AG08395 (cell line): ENCODE measurements at places on chromosomes 3 and 15.

DNA sequence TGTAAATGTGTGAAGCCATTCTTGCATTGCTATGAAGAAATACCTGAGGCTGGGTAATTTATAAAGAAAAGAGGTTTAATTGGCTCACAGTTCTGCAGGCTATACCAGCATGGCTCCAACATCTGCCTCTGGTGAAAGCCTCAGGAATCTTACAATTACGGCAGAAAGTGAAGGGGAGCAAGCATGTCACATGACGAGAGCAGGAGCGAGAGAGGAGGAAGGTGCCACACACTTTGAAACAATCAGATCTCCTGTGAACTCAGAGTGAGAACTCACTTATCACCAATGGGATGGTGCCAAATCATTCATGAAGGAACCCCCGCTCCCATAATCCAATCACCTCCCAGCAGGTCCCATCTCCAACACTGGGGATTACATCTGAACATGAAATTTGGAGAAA, 213.6 kb upstream of the TSC22D2 start:
- no peak for DNase-seq

- peak; percentile 93 for DNase-seq
Observed at GRCh38 chr15:82832601-82833361, 23.4 kb downstream of the WHAMM start.

- peak; percentile 60 for DNase-seq
Observed at GRCh38 chr3:133464573-133464972, 64.7 kb downstream of the BFSP2 start.

- no peak for DNase-seq
Observed at GRCh38 chr3:162769564-162769963, 1273.0 kb downstream of the OTOL1 start.

- DNase-seq, result no peak
Observed at GRCh38 chr3:94070341-94070911, 7.6 kb downstream of the NSUN3 start.

- no peak for DNase-seq
Observed at GRCh38 chr3:72224804-72225509, 440.0 kb upstream of the PROK2 start.

DNA sequence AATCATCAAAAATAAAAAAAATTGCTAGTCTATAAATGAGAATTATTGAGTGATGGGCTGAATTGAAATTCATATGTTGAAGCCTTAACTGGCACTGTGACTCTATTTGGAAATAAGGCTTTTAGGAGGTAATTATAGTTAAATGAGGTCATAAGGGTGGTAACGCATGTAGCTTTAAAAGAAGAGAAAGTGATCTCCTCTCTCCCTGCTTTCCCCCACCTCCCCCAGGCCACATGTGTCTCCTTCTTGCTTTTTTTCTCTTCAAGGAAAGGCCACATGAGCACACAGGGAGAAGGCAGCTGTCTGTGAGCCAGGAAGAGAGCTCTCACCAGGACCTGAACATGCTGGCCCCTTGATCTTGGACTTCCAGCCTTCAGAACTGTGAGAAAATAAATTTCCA, 48.2 kb upstream of the ARPP19 start:
- no peak for DNase-seq

DNA sequence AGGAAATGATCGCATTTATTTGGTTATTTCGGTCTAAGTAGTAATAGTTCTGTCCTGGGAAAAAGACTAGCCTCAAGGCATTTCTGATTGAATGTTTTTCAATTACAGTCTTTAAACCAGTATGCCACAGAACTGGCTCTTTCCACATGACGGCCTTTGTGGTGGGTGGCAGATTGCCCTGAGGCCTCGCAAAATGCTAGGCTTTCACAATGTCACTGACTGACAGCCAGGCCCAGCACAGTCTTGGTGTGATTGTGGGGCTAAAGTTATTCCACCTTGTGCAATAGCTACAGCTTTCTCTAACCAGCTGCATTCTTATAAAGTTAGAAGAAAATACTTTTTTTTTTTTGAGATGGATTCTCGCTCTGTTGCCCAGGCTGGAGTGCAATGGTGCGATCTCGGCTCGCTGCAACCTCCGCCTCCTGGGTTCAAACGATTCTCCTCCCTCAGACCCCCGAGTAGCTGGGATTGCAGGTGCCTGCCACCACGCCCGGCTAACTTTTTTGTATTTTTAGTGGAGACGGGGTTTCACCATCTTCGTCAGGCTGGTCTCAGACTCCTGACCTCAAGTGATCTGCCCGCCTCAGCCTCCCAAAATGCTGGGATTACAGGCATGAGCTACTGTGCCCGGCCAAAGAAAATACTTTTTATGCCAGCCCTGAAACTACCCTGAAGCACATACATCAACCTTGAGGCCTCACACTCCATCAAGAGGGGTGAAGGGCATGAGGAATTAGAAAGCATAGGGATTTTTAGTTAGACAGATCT, 2.5 kb upstream of the ADIPOQ start:
- peak; percentile 28 for DNase-seq

- DNase-seq, result peak; percentile 13
Observed at GRCh38 chr15:95304151-95304946, 1026.2 kb upstream of the NR2F2 start.

GRCh38 chr15:64701482-64702184, 73.8 kb downstream of the RBPMS2 start:
- no peak for DNase-seq

GRCh38 chr15:70535071-70535954, 228.0 kb downstream of the UACA start:
- no peak for DNase-seq

GRCh38 chr3:195251336-195252065, 19.5 kb downstream of the XXYLT1 start:
- DNase-seq, result no peak

- no peak for DNase-seq
Observed at GRCh38 chr3:15491143-15491542, 30.4 kb downstream of the COLQ start.

- no peak for DNase-seq
Observed at GRCh38 chr3:63909431-63909830, 2.8 kb downstream of the SCAANT1 start.

DNA sequence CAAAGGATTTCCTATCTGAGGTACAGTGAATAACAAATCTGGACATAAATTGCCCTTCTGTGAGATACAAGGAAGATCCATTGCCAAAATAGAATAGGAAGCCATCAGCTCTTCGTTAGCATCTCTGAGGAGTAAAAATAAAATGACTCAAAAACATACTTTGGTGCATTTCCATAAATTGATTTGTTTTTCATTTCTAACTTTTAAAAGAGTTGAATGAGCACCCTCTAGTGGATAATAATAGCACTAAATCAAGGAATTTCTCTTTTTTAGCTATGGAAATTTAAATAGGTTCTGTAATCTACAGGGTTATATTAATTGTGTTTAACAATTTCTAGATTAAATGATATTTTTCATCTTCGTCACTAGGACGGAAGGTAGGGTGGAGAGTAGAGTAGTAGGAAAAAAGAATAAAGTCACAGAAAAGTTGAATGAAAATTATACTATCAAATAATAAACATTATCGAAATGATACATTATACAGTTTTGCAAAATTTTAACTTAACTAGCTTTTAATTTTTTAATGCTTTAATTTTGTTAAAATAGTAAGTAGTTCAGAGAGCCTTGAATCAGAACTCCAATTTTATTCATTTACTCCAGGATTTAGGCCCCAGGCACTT, 6.4 kb downstream of the NSUN3 start:
- peak; percentile 36 for DNase-seq

- DNase-seq, result peak; percentile 85
Observed at GRCh38 chr15:57527382-57528091, 64.2 kb upstream of the MYZAP start.

DNA sequence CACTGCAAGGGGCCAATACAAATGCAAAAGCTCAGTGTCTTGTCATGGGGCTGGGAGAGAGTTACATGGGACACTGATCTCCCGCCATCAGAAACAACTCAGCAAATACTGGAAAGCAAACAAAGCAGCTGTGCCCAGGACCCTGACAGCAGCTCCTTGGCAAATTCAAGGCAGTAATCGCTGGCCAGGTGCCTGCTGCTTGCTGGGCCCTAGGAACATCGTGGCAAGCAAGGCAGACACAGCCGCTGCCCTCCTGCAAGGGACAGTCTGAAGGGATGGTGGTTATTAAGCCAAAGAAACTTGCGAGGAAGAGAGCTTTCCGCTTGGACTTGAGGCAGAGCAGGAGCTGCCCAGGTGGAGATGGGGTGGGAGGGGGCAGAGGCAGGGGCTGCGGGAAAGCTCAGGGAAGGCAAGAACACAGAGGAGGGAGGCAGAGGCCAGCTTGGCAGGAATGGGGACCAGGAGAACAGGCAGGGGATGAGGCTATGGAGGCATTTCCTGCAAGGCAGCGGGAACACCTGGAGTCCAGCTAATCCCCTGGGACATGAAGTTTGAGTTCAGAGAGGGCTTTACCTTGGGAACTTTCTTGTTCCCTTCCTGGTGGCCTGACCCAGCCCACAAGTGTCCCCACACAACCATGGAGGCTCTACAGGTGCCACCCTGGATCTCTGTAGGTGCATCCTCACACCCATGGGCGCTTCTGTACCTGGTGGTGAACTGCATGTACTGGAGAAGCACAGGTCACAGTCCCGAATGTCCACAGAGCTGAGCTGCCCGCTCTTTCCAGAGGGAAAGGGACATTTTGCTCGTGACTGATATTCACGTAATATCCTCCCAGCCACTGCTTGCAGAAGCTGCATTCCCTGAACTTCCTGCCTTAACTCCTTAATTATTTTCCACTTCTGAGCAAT, 78.7 kb upstream of the ATP2B2 start:
- no peak for DNase-seq

DNA sequence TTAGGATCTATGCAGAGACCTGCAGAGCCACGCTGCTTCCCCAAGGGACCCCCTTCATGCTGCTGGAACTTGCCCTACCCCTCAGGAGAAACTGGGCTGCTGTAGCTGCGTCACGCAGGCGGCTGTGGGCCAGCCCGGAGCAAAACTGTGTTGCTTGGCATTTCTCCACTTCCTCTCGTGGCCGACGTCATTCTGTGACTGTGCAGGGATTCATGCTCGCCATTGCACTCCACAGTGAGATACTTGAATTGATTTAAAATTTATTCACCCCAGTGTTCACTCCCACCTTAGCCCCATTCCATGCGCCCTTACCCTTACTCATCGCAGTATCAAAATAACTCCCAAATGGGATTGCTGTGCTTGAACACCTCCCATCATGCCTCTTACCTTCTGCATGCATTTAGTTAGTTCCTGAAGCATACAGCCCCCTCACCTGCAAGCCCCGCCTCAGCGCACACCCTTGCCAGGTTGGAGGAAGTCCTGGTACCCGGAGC, 45.7 kb downstream of the TMEM44 start:
- DNase-seq, result no peak

DNA sequence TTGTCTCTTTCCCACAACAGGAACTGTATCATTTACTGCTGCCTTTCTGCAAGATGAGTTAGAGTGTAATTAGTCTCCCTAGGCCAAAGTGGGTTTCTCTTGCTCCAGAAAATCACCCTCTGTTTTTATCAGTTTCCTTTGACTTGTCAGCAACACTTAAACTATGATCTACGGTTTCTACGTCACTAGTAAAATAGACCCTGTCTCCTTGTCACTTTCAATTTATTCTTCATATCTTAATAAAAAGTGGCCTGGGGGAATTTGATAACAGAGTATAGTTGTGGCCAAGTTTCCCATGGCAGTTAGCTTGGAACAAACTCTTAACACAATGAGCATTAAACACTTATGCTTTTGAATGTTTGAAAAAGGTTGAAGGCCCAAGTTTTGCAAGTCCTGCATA, 79.6 kb downstream of the CGNL1 start:
- no peak for DNase-seq

DNA sequence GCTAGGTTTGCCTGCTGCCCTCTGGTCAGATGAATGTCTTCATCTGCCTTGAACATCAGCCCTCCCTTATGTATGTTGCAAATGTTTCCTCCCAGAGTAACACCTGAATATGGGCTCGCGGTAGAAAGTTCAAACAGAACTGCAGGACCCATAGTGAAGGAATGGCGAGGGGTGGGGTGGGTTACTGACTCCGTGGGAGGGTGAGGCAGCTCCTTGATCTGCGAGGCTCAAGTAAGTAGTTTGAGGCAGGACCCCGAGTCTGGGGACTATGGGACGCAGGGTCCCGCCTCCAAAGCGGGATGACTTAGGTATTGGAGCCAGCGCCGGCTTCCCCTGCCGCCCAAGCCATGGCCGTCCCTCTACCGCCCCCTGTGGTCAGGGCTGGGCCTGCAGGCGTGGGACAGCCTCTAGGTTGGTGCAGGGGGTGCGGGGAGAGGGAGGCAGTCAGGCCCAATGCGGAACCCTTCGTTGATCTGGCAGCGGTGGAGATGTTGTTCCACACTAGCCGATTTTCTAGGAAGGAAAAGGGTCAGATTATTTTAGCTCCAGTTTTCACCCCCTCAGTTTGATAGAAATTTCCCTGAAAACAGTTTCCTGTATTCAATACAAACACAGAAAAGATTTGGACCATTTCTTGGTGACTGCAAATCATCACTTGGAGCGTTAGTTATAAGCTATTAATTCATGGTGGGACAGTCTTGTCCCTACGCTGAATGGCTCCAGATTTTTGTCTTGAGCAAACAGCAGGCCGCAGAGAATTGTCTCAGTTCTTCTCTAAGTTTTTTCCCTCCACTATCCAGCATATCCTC, 72.3 kb downstream of the CORO2B start:
- DNase-seq, result no peak

- DNase-seq, result no peak
Observed at GRCh38 chr3:112974178-112974517, 755 bp downstream of the CD200R1 start.

DNA sequence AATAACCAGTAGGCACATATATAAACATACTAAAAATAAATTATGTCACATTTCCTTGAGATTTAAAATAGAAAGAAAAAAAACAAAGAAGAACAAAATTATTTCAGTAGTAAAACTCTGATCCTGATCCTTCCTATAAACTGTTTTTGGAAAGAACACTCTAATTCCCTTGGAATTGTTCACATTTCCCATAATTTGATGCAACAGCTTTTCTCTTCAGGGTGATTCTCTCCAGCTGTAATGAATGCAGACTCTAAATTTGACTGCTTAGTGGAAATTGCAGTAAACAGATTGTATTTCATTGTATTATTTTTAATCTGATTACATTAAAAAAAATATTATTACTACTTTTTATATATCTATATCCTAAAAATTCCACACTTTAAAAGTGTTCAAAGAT, 70.2 kb upstream of the ABI3BP start:
- no peak for DNase-seq

DNA sequence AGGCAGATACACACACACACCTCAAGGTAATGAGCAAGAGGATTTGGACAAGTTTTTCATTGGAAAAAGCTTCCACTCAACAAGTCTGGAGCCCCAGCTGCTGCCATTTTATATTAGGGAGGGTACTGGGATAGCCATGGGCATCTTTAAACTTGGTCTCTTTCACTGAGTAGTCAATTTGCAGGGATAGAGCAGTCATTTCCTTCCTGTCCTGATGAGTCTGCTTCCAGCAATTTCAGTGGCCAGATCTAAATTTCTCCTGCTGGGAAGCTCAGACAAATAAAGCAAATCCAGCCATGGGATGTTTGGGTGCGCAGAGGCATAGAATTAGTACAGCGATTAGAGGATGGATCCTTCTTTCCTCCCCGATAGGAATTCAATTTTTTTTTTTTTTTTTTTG, 874 bp upstream of the ERC2 start:
- no peak for DNase-seq
